ENCODE measurements at places on chromosomes 11 and 22.
A peak's percentile ranks its signal among the peaks of the same experiment; 100 is the strongest.

DNA sequence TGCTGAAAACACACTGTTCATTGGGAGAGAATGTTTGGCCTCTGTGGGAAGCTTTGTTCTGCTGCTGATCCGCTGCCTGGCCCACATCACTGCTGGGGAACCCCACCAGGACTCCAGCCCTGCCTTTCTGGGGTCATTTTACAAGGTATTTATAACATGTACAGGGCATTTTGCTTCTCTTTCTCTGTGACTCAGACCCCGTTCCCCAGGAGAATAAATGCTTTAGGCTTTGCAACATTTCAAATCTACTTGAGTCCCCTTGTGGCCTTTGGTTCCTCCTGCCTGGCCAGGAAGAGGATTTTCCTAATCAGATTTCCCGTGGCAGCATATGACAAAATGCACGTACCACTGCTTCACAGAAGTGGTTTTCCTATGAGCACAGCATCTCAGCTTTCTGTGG lies 43.0 kb downstream of the BTG4 start:
- no peak for DNase-seq

- peak; percentile 84 for DNase-seq
These were observed 7.5 kb downstream of the GP1BB start for GRCh38 chr22:19730655-19731360.

DNA sequence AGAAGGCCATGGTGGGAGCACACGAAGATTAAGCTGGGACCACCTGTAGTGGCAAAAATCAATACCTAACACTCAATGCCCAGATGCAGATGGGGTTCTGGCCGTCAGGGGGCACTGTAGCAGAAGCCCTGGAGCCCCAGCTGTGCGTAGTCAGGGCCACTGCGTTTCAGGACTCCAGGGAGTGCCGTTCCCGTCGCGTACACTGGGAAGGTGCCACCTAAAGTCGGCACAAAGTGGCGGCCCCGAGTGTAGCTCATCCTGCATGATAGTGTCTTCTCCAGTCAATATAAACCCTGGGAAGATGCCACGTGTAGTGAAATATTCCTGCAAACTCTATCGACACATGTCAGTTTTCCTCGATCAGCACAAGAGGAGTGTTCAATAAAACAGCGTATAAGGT lies 123.8 kb upstream of the NTM start:
- DNase-seq = no peak

DNA sequence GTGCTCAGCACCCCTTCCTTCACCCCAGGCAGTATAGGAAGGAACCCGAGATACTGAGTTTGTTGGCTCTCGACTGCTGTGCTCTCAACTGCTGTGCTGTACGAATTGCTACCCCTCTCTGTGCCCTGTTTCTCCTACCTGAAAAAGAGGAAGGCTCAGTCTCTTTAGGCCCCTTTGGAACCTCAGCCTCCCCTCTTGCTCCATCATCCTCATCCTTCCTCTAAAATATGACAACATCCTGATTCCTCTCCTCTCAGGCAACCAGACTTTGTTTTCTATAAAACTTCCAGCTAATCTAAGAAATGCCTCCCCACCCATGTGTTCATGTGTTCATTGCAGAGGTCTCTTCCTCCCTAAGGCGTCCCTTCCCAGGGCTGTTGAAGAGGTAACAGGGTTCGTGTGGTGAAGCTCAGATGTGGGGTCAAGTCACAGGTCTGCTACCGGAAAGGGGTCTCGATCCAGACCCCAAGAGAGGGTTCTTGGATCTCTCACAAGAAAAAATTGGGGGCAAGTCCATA lies 35.5 kb upstream of the CD82 start:
- no peak for DNase-seq

- no peak for DNase-seq
These were observed 10.5 kb downstream of the SMTNL1 start for GRCh38 chr11:57547854-57548377.

GRCh38 chr11:103051981-103052380 lies 40.0 kb downstream of the DCUN1D5 start:
- DNase-seq = no peak

- DNase-seq = no peak
These were observed 38.3 kb upstream of the CXCR5 start for GRCh38 chr11:118845369-118845768.

GRCh38 chr11:16959602-16960001 lies 54.6 kb downstream of the PLEKHA7 start:
- DNase-seq = no peak

GRCh38 chr22:32561163-32561562 lies 86.6 kb downstream of the FBXO7 start:
- DNase-seq = no peak

GRCh38 chr11:27524155-27524554 lies 17.6 kb upstream of the LIN7C start:
- no peak for DNase-seq

- no peak for DNase-seq
These were observed 12.0 kb upstream of the P2RY6 start for GRCh38 chr11:73260127-73260457.

- DNase-seq = no peak
These were observed 77.6 kb downstream of the PACSIN2 start for GRCh38 chr22:42937164-42937843.

DNA sequence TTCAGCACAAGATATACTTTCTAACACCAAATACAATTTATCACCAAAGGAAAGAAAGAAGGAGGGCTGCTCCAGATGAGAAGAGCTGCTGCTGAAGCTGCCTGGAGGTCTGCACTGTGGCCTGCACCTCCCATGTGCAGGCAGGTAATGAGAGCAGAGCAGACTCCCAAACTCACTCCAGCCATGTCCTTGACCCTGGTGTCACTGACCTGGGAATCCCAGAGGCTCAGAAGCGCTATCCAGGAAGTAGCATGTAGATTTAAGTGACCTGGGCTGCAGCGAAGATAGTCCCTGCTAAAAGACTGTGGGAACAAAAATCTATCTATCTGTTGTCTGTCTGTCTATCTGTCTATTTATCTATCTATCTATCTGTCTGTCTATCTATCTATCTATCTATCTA lies 816.3 kb downstream of the OPCML start:
- no peak for DNase-seq

DNA sequence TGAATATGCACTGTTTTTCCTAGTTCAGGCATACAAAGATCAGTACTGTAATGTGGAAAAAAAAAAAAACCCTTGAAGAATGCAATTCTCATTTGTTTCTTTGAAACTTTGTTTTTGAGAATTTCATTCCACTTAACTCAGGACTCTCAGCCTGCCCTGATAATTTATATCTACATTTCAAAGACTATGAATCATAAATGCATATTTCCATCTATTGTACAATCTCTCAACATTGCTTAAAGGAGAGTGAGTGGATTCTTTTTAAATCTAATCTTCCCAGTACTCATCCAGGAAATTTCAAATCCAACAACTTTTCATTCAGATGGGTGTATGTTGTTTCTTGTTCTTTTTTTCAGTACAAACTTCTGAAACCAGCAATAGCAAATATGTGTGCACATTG lies 322.2 kb upstream of the DDI1 start:
- DNase-seq = no peak

DNA sequence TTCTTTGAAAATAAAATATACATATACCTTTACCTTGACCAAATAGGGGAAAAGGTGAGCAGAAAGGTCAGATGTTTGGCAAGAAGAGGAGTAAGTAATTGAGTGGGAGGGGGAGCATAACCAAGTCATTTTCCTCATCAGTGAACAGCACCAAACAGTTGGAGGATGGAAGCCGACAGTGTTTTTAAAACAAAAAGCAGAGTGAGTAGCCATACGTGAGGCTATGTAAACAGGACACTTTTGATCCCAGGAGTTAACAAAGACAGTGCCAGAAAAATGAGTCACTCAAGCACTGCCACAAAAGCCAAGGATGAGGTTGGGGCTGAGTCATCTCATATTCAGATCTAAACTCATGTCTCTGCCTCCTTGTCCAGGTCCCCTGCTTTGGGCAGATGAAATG lies 734.7 kb downstream of the KCNA4 start:
- DNase-seq = no peak

DNA sequence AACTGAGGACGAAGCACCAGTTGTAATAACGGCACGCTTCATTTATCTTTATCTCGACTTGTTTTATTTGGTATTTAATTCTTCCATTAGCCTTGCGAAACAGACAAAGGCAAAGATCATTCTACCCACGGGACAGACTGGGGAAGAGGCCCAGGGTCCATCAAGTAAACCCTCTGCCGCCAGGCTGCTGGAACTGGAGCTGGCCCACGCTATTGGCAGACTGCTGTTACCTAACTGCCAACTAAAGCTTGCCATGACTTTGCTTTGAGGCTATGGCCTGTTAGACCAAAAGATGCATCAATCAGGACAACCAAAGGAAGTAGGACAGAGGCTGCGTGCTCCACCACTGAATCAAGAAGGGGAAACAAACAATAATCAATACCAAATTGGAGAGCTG lies 780 bp upstream of the TMEM218 start:
- no peak for DNase-seq

- no peak for DNase-seq
These were observed 11.5 kb downstream of the CLMP start for GRCh38 chr11:123183391-123184099.

DNA sequence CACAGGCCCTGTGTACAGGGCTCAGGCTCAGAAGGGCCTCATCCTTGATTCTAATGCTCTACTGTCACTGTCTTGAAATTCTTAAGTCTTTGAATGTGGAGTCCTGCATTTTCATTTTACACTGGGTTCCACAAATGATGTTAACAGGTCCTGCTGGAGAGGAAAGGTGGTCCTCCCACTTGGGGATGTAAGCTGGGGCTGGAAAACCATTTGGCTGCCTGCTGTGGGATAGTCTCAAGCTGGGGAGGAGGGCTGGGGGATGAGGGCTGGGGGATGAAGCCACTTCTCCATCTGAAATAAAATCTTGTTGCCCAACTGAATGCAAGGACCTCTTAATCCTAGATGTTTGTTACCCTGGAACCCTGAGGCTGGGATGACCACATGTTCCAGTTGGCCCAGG lies 423.0 kb downstream of the TENM4 start:
- DNase-seq = no peak

DNA sequence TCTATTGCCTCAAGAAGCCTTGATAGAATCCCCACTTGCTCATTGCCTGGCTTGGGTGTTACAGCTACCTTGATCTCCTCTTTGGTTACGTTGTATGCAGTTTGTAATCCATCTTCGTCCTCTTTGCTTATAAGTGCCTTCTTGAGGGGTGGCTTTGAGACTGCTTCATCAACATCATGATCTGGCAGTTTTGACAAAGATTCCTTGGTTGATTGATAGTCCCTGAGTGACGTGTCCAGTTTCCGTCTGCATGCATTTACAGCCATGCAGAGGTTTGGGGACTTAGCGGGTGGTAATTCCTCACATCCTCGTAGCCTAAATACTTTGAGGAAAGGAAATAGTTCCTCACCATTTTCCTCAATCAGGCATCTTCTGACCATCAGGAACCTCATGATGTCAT lies 23.1 kb downstream of the NEU3 start:
- no peak for DNase-seq

GRCh38 chr11:72112978-72113808 lies 698 bp upstream of the ANAPC15 start:
- no peak for DNase-seq

DNA sequence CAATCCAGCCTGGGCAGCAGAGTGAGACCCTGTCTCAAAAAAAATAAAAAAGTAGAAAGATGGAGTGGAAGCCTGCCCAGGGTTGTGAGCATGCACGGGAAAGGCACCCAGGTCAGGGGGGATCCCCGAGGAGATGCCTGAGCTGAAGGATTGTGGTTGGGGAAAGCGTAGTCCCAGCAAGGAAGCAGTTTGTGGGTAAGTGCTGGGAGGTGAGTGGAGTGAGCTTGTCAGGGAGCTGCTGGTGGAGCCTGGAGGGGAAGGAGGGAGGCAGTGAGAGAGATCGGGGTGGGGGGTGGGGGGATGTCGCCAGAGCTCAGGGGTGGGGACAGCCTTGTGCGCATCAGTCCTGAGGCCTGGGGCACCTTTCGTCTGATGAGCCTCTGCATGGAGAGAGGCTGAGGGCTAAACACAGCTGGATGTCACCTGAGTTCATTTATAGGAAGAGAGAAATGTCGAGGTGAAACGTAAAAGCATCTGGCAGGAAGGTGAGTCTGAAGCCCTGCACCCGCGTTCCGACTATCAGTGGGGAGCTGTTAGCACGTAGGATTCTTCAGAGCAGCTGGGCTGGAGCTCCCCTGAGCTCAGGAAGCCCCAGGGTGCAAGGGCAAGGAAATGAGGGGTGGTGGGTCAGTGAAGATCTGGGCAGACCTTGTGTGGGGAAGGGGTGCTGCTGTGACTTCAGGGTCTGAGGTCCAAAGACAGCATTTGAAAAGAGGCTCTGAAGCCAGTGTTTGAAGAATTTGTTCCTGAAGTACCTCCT lies 10.2 kb downstream of the TMEM121B start:
- DNase-seq = no peak

GRCh38 chr22:20399866-20400605 lies 6.1 kb downstream of the ZNF74 start:
- no peak for DNase-seq

DNA sequence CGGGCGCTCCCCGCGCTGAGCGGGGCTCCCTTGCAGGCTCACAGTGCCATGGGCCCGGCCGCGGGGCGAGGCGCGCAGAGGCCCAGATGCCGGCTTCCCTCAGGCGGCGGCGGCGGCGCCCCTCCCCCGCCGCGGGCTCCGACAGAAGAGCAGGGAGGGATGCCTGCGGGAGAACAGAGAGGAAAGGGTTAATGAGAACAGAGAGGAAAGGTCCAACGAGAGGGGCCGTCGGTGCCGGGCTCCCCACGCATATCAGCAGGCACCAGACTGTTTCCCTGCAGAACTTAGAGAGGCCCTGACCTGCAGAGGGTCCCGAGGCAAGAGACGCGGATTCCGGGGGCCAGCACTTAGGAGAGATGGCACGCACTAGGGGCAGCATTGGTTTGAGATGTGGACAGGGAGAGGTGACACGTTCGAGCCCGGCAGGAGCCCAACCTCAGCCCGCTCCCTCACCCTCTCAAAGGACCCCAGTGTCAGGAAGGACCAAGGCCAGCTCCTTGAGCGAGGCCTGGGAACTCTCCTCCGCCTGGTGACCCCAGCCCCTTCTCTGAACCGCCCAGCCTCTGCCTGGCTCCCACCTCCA lies 9.1 kb downstream of the NRXN2 start:
- no peak for DNase-seq

GRCh38 chr22:46084376-46084775 lies 66.0 kb upstream of the PPARA start:
- DNase-seq = no peak

GRCh38 chr22:38731703-38732161 lies 24.1 kb downstream of the SUN2 start:
- DNase-seq = no peak

- no peak for DNase-seq
These were observed 1.5 kb downstream of the APOL6 start for GRCh38 chr22:35649636-35650250.

DNA sequence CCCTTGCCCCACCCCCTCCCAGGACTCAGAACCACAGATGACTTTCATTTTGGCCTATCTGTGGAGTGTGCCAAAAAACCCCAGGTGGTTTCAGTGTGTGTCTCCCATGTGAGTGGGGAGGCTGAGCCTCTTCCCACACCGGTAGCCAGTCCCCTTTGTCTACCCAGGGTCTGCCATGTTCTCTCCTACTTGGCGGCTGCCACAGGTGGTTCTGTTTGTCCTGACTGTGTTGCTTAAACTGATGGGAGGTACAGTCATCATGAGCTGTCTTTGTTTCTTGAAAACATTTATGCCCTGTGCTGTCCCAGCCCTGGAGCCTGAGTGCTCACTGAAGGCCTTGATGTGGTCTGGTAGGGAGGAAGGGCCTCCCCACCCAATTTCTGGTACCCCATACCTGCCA lies 39.7 kb upstream of the SUSD2 start:
- DNase-seq = no peak

All from stimulated activated CD8-positive, alpha-beta memory T cell treated with anti-CD3 and anti-CD28 coated beads, Interleukin-15, amount 100 ng/mL, for 1 hour (primary cell).